ENCODE measurements at places on chromosomes 11 and 22.

GRCh38 chr11:78649361-78650215, 74.9 kb upstream of the NARS2 start:
- DNase-seq: no peak

DNA sequence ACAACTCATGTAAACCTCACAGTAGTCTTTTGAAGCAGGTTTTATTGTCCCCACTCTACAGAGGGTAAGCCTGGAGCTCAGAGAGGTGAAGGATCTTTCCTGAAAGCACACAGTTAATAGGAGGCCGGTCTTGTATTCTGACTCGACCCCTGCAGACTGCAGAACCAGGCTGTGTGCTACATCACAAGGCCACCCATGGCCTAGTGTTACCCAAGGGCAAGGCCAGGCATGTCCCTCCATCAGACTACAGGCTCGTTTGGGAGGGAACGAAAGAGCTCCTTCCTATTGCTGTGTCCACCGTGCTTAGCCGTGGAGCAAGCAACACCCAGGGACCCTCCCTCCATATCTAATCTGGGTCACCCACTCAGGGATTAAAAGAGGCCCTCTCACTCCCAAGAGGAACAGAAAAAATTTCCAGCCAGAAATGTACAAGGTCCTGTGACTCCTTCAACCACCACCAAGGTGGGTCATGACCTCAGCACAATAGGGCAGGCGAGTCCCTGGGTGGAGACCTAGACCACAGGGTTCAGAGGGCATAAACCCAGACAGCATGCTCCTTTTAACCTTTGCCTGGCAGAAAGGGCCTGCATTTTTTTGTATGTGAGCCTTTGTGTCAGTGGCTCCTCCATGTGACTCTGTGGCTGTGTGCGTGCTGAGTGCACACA, 6.3 kb upstream of the SMIM35 start:
- no peak for DNase-seq

DNA sequence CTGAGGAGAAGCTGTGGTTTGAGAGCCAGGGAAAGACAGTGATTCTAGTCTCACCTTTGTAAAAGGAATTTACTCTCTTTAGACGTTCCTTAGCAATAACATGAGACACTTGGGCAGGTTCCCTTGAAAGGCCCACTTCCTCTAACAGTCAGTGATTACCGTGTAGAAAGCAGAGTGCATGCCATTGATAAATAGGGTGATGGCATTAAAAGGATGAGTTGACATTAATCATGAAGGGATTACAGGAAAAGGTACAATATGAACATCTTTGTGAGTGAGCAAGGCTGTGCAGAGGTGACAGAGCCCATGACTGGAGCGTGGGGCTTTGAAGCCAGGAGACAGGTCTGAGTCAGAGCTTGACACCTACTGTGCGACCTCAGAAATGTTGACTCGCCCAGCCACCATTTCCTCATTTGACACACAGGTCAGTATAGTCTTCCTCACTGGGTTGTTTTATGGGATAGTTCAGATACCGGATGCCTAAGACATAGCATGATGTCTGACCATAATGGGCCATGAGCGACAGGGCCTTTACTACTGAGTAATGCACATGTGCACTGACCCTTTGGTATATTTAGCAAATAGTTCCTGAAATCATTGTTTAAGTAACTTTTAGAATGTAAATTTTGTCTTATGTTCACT, 341.7 kb upstream of the MTNR1B start:
- DNase-seq: no peak

GRCh38 chr11:60932605-60933356, 8.5 kb downstream of the TMEM132A start:
- DNase-seq: no peak

GRCh38 chr11:75982309-75982708, 167.3 kb downstream of the UVRAG start:
- DNase-seq: no peak

DNA sequence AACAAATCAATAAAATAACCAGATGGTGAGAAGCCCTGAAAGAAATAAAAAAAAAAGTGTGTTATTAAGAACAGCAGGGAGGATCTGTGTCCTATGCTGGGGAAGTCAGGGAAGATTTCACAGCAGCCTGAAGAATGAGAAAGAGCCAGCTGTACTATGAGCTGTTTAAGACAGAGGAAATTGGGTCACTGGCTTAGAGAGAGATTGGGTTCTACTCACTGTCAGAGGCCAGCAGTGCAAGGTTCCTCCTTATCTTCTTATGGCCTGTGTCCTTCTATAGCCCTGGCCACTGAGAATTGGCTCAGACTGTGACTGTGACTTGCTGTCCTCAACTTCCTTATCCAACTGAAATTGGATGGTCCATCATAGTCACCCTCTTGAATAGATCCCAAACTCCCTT, 54.8 kb upstream of the FDX1 start:
- DNase-seq: no peak

- no peak for DNase-seq
Observed at GRCh38 chr11:72766152-72766902, 14.1 kb upstream of the ARAP1 start.

GRCh38 chr22:46671824-46672432, 51.7 kb downstream of the GRAMD4 start:
- DNase-seq: no peak

Data from COR-L47 (cell line).